ENCODE measurements at places on chromosomes 6 and 20.

GRCh38 chr6:68114463-68115047, 520.5 kb upstream of the ADGRB3 start:
- no peak for DNase-seq

- no peak for DNase-seq
Measured at GRCh38 chr20:17460119-17460518, 71.1 kb downstream of the BFSP1 start.

GRCh38 chr20:58546756-58547622, 31.8 kb upstream of the APCDD1L start:
- no peak for DNase-seq

- no peak for DNase-seq
Measured at GRCh38 chr6:3057063-3057770, 11.1 kb upstream of the RIPK1 start.

DNA sequence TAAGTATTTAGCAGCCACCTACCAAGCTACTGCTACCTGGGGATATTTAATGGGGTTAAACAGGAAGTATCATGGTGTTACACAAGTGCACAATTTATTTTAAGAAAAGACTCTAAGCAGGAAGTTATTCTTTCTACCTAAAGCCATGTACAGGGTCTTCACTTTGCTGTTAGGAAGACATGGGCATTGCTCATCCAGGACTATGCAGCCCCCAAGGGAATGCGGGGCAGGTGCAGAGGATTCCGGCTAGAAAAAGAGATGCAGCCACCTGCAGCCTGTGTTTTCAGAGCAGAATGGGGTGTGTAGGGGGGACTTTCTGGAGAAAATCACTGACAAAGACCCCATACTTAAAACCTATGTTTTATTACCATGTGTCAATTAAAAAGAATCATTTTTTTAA, 399.1 kb upstream of the NOX3 start:
- no peak for DNase-seq

- DNase-seq, result no peak
Measured at GRCh38 chr6:159898519-159898918, 7.7 kb downstream of the MAS1 start.

GRCh38 chr20:4127344-4127743, 112.0 kb upstream of the RNF24 start:
- DNase-seq, result no peak

DNA sequence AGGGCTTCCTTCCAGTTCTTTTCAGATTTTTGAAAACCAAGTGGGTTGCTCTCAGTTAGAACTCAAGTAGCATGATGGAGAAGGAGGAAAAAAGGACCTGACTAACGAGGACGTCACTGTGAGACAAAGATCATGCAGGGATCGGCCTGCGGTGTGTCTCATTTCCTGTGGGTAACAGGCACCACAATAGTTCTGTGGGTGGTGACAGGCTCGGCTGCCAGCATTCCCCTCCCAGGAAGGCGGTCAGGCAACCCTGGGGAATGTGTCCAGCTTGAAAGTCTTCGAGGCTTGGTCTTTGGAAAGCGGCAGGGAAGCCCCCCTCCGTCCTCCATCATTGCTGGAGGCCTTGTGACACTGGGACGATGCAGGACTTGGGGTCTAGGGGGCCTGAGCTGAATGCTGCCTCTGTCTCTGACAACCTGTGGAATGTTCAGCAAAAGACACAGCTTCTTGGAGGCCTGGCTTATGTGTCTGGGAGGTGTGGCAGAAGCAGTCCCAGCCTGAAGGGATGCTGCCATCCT, 121.0 kb downstream of the BCAS1 start:
- DNase-seq, result peak; percentile 65

DNA sequence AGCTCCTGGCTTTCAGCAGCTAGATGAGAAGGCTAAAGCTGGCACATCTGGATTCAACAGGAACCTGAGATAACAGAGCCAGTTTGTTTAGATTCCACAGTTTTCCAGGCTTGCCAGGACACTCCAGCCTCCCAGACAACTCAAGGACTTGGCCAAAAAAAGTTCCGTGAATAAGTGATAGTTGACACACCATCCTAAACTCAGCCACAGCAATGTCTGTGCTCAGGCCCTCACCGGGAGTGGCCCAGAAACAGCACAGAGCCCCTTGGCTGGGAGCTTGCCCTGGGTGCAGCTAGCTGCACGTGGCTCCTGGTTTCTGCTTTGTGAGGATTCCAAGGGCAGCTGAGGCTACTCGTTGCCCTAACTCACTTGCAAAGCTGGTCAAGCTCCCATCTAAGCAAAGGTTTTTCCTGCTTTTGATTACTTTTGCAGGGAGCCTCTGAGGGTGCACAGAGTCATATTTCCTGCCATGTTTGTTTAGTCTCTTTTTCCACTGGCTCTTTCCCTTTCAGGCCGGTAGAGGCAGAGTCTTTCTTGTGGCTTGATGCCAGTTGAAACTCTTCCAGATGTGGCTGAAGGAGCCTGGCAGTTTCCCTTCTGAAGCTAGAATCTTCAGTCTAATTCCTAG, 118.3 kb upstream of the ECI2 start:
- no peak for DNase-seq

DNA sequence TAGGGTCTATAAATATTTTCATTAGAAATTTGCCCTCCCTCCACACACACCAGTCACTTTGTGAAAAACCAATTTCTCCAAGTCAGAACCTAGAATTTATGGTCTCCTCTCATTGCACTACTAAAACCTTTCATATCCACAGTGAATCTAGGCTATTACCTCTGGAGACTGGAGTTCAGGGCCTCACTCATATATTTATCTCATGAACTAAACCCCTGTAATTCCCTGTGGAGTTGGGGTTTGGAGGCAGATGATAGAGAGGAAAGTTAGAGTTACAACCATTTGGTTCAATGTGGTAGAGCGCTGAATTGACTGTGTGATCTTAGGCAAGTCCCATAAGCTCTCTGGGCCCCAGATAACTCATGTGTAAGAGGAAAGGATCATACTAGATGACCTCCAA, 18.2 kb upstream of the CEP85L start:
- no peak for DNase-seq

DNA sequence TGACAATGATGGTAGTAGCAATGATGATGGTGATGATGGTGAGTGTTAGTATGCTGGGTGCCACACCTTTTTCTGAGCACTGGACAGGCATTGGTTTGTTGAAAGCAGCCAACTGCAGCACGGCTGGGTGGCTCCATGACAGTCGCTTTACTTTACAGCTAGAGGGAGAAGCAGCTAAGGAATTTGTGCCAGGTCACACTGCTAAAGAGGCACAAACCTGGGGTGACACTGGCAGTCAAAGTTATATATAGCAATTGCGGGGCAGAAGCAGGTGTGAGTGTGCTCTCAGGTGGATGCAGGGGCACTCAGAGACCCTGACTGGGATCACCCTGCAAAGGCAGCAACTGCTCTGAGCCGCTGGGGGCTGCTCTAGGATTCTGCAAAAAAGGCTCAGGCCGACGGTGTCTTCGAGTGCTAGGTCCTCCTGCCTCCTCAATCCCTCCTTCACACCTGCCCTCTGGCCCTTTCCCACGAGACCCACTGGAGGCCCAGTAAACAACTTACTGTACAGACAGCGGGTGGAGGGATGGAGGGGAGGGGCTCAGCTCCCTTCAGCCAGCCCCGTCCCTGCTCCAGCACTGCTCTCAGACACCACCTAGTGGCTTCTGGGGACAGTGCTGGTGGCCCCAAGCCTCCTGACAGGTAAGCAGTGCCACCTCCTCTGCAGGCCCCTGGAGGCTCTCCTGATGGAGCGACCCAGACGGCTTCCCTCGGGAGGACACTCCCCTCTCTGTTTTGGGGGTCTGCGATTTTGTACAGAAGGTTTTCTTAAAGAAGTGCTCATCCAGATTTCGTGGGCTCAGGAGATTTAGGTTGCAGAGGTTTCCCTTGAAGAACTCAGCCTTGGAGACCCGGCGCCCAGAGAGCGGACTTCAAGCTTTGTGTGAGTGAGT, 4.4 kb upstream of the RPS21 start:
- DNase-seq, result peak; percentile 84

All from activated naive CD4-positive, alpha-beta T cell treated with anti-CD3 and anti-CD28 coated beads, Interleukin-2, amount 50 U/mL, for 16 hours (primary cell).